OCI-M1 (cell line): ENCODE measurements at places on chromosomes 3 and 15.
A peak's percentile ranks its signal among the peaks of the same experiment; 100 is the strongest.

- DNase-seq, result no peak
Measured at GRCh38 chr3:161414907-161415306, 43.6 kb upstream of the SPTSSB start.

DNA sequence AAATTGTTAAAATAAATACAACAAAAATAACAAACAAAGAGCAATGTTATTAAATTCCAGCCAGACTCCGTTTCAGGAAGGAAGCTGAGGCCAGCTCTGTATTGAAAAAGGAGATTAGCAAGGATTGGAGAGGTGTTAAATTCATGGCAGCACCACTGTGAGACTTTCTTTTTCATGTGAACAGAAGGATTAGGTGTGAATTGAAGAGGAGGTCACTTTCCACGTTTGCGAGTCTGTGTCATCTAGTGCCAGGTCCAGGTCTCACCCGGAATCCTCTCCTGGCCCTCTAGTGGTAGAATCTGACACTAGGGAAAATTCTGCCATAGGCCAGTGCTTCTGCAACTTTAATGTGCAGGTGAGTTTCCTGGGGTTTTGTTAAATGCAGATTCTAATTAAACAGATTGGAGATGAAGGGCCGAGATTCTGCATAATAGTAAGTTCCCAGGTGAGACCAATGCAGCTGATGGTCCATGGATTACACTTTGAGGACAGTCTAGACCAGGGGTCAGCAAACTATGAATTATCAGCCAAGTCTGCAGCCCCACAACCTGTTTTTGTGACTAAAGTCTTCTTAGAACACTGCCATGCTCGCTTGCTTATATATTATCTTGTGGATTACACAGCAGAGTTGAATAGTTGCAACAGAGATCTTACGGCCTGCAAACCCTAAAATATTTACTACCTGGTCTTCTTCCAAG, 9.2 kb upstream of the SLC6A1 start:
- peak; percentile 67 for DNase-seq

DNA sequence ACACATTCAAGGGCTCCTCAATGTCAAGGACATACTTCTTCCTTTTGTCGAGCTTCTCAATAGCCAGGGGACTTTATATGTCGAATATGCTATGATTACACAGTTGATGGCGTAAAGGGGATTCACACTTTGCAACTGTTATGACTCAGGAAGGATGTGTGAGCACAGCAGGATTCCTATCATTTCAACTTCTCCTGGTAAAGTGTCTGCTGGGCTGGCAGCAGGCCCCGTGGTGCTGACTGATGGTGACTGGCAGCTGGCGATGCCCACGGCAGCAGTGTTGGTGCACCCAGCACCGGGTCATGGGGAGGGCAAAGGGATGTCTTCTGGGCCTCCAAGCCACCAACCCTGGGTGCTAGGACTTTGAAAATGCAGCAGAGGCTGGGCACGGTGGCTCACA, 44.8 kb upstream of the GNB5 start:
- no peak for DNase-seq

DNA sequence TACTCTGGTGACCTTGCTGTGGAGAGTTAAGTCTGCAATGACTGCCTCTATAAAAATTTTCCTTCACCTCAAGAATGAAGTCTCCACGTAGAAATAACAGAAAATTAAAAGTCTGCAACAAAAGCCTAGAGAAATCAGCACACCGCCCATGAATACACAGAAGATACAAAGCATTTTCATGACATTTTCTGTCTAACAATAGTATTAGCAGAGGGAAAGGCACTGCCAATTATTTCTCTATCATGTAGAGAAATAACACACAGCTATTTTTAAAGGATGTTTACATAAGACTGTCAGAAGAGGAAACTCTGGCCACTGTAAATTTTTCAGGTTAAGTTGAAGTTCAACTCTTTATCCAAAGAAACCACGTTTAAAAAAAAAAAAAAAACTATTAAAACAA, 80.8 kb downstream of the GSK3B start:
- no peak for DNase-seq

DNA sequence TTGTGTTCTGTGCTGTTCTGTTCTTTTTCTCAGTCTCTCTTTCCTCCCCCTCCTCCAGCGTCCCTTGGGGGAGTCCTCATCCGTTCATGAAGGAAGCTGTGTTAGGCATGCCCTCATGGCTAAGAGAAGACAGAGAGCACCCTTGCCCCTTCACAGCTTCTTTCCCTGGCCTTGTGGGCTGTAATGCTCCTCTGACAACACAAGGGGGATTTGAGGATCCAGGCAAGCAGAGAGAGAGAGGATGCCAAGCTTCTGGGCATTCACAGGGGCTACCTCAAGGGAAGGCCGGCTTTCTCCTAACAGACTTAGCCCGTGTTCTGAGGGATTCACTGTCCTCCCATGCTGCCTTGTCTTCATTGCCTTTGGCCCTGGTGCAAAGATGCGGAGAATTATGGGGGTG, 389.5 kb downstream of the LRTM1 start:
- DNase-seq, result peak; percentile 1

DNA sequence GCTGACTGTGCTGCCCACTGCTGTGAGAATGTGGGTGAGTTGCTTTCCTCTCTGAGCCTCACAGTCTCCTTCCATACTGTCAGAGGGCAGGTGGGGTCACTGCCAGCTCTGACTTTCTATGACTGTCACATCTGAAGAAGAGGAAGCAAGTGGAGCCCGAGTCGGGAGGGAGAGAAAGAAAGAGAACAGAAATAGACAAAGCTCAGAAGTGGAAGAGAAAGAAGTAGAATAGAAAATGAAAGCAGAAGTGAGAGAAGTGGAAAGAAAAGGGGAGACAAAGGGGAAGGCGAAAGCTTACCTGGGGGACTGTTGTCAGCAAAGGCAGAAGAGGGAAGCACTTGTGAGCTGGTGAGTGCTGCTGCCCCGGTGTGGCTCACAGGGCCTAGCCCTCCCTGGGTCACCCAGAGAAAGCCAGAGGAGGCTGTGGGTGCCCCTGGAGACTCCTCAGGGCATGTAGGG, 57.9 kb downstream of the EPHB1 start:
- DNase-seq, result peak; percentile 67

DNA sequence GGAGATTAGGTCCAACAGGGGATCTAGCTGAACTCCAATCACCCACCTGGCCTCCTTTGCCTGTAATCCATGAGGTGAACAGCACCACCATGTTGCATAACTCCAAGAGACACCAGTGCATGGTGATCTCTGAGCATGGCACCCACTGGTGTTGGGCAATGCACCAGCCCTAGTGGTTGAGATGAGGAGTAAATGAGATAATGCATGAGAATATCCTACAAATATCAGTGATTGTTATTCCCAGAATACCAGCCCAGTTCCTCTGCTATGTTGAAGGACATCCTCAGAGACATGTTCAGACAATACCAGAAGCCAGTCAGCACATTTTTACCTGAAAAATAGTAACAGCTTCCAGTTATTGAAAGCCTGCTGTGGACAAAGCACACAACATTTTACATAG, 14.7 kb downstream of the GALNT15 start:
- DNase-seq, result no peak

DNA sequence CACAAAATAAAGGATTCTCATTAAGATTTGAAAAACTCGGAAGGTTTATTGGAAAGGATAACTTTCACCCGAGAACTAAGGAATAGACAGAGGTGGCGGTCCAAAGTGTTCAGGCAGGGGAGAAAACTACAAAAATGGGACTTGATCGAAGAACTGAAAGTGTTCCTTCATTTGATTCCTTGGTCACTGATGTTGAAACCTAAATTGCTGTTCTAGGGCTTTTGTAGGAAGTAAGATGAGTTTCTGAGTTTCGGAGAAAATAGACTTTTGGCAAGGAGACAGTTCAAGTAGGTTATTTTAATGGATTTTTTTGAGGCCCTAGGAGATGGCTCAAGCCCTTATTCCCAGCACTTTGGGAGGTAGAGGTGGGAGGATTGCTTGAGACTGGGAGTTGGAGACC, 1.4 kb downstream of the TRIP4 start:
- DNase-seq, result no peak

DNA sequence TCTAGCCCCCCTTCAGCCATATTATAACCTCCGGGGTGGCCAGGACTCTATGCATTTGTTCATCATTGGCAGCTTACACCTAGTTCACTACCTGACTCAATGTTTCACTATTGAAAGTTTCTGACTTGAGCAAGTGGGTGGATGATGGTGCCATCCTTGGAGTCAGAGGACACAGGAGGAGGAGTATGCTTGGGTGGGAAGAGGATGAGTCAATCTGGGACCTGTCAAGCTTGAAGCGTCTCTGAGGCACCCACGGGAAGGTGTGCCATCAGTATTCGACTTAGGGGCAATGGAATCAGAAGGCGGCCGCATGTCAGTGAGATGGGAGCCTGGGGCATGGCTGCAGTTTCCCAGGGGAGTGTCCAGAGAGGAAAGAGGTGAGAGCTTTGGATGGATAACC, 133.3 kb downstream of the EPHB1 start:
- DNase-seq, result no peak

- DNase-seq, result peak; percentile 10
Measured at GRCh38 chr15:101269479-101270223, 7.6 kb downstream of the SELENOS start.

DNA sequence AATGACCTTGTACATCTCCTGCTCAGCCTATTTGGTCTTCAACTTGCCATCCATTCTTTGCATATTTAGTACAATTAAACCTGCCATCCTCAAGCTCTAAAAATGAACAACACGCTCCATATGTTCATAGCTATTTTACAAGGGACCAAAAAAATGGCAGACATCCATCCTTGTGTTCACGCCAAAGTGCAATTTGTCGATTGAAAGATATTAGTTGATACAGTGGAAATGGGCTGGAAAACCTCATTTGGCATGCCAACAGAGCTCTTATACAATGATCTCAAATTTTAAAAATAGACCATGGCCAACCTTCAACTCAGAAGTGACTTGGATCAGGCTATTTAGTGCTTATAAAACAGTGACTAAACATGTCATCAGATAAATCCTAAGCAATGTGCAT, 413.6 kb upstream of the ARL6 start:
- DNase-seq, result no peak

- DNase-seq, result peak; percentile 1
Measured at GRCh38 chr3:156323466-156323865, 203.1 kb downstream of the KCNAB1 start.

- no peak for DNase-seq
Measured at GRCh38 chr3:124941771-124942170, 7.2 kb upstream of the MUC13 start.

DNA sequence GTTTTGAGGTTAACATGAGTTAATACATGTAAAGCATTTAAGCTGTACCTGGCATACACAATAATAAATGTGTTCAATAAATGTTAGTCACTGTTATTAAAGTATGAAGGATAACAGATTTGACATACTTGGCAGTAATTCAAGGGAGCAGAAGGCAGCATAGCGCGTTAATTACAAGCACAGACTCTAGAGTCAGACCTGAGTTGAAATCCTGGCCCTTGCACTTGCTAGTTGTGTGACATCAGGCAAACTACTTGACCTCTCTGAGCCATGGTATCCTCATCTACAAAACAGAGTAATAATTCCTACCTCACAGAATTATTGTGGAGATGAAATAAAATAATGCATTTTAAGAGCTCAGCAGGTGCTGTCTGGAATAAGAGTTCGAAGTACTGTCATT, 5.4 kb downstream of the IFT122 start:
- peak; percentile 56 for DNase-seq

DNA sequence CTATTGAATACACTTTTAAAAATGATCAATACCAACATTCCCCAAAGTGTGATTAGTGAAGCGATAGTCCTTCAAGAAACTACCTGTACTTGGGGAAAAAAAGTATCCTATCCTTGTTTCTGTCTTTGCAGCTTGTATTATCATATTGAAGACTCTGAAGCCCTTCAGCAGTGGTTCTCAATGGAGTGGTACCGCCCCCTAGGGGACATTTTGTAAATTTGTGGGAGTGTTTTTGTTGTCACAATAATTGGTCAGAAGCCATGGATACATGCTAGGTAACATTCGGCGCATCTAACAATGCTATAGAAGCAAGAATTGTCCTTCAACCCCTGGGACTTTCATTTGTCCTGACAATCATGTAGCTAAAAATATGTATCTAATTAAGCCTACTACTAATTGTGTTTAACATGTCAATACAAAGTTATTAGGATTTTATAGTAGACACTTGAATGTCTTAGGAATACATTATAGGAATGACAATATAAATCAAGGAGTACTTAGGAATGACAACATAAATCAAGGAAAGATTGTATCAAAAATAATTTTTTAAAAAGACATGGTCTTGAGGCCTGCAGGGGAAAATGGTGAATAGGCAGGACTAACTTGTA, 53.7 kb downstream of the NMD3 start:
- DNase-seq, result peak; percentile 65

DNA sequence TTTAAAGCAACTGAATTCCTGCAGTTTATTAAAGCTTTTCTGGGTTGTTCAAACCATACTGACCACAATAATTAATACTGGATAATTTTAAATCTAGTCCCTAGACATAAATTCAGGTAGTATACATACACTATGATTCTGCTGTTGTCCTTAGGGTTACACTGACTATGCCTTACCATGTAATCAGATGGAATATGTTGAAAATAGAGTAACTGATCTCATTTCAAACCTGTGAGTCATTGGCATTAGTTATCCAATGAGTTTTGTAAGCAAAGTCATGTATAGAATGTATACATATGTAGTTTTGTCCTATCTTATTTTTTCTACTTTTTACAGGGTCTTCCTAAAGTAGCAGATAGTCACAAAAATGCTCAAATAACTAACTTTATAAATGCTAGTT, 517.1 kb upstream of the CCDC54 start:
- no peak for DNase-seq

- DNase-seq, result no peak
Measured at GRCh38 chr15:81284256-81285031, 39.5 kb downstream of the STARD5 start.

GRCh38 chr15:37339856-37340255, 239.5 kb upstream of the MEIS2 start:
- no peak for DNase-seq

DNA sequence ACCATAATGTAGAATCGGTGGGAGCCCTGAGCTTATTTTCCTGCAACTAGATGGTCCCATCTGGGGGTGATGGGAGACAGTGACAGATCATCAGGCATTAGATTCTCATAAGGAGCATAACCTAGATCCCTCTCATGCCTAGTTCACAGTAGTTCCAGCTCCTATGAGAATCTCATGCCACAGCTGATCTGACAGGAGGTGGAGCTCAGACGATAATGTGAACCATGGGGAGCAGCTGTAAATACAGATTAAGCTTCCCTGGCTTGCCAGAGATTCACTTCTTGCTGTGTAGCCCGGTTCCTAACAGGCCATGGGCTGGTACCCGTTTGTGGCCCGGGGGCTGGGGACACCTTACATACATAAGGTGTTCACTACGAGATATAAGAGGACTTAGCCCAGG, 67.5 kb upstream of the LRRFIP2 start:
- DNase-seq, result peak; percentile 65

GRCh38 chr3:136984837-136985236, 27.1 kb downstream of the IL20RB start:
- no peak for DNase-seq

DNA sequence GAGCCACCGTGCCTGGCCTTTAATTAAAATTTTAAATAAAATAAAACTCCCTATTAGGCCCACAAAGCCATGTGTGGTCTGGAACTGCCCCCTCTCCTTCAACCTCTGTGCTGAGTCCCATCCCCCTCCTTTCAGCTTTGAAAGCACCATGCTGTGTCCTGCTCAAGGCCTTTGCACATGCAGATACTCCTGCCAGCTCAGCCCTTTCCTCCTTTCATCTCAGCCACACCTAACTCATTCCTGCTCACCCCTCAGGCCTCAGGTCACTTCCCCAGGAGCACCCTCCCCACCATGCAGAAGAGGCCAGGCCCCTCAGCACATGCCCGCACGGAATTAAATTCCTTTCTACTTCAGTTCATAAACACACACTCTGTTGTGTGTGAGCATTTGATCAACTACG, 28.1 kb downstream of the ATRIP start:
- no peak for DNase-seq
